ENCODE measurements at places on chromosomes 7 and 10. TPM values are rescaled to one million over a fixed set of nuclear protein-coding genes. Genes with fewer than 3 reads are reported as not detected.
A peak's percentile ranks its signal among the peaks of the same experiment; 100 is the strongest.

CYP2C19 gene
- not detected for total RNA-seq

DNA sequence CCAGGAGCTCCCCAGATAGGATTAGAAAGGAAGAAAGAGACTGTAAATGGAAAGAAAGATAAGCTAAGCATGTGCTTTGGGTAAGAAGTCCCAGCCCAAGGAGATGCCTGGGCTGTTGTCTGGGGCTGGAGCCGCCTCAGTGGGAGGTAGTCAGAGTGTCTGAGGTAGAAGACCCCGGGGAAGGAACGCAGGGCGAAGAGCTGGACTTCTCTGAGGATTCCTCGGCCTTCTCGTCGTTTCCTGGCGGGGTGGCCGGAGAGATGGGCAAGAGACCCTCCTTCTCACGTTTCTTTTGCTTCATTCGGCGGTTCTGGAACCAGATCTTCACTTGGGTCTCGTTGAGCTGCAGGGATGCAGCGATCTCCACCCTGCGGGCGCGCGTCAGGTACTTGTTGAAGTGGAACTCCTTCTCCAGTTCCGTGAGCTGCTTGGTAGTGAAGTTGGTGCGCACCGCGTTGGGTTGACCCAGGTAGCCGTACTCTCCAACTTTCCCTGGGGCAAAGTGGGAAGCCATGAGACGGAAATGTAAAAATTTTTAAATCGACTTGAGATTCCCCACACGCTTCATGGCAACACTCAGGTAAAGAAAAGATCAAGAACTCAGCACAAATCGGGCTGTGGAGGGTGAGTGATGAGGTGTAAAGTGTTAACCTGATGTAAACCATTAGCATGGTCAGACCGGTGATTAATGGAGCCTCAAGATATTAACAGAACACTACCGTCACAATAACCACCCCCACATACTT lies 1.3 kb downstream of the HOXA1 start:
- DNase-seq, result no peak

GRCh38 chr7:104993217-104993862 lies 20.7 kb upstream of the KMT2E start:
- no peak for DNase-seq

HEPACAM2 gene
- total RNA-seq, result 0.17 TPM

GRCh38 chr7:19296617-19297016 lies 151.4 kb upstream of the FERD3L start:
- no peak for DNase-seq

DNA sequence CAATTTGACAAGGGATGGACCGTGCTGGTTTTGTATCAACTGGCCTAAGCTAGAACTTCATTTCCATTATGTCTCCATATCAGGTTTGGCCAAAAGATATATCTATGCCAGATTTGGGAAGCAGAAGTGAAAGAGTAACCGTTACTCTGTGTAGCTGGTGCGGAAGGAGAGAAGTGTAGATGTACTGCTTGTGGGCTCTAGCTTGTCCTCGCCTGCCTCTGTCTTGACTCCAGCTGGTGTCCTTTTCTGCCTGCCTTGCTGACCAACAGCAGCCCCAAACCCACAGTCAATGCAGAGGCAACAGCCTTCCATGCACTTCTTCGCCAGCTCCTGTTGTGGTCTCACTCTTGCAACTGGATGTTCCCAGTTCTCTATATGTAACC lies 128.5 kb downstream of the KIF20B start:
- no peak for DNase-seq

GRCh38 chr7:73560109-73560835 lies 2.8 kb upstream of the BCL7B start:
- DNase-seq, result peak; percentile 63

RSPH10B gene
- not detected for total RNA-seq

TWIST1 gene
- total RNA-seq, result 2.3 TPM

- DNase-seq, result peak; percentile 20
Observed at GRCh38 chr7:144835155-144835611, 670 bp downstream of the TPK1 start.

CLEC2L gene
- total RNA-seq, result not detected

DENND11 gene
- total RNA-seq, result 10.2 TPM

OR6V1 gene
- not detected for total RNA-seq

DNA sequence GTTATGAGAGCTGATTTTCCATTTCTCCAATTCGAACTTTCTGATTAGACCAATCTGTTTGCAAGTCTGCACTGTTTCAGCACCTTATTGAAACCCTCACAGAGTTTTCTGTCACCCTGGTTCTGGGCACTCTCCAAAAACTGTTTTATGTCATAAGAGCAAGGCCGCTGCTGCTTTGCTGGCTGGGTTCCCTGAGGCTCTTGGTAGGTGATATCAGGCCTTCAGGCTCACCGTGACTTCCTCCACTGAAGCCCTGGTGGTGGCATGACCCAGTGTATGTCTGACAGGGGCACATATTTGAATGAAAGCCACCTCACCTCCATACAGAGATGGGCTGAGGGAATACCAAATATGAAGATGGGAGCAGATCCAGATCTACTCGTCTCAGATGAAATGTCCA lies 8.3 kb downstream of the RABGEF1 start:
- no peak for DNase-seq

RINT1 gene
- 15.8 TPM for total RNA-seq

GRCh38 chr10:43197834-43198681 lies 59.8 kb downstream of the CSGALNACT2 start:
- no peak for DNase-seq

DNA sequence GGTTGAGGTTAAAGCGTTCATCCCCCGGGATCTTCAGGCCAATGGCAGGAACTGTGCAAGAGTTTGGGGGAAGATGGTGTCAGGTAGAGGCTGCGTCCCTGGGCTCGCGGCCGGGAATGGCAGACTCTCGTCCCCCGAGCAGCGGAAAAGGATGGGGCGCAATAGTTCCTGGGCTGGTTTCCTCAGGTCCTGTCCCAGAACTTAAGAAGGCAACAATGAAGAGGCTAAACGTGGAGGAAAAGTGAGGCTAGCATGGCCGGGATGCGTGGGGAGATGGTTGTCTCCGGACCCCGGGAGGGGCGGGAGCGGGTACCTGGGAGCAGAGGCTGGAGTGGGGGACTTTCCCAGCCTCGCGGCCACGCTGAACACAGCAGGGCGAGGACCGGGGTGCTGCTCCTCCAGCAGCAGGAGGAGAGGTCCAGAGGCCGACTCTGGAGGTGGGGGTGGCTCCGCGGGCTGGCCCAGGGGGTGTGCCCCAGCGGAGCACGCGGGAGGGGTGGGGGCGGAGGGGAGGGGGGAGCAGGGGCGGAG lies 882 bp downstream of the IRF5 start:
- DNase-seq, result peak; percentile 30

DNA sequence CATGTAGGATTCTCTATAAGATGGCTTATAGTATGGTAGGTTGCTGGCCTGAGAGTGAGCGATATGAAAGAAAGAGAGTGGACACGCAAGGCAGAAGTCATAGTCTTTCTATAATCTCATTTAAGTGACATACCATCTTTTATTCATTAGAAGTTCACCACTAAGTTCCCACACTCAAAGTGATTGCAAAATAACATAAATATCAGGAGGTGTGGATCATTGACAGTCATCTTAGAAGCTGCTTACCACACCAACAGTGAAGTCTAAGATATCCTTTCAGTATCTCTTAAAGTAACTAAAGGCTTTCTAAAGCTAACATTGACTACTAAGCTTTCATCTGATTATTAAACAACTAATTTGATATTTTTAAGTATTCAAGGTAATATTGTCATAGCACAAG lies 36.9 kb upstream of the GNAI1 start:
- DNase-seq, result no peak

GRCh38 chr7:90824386-90825307 lies 228.5 kb downstream of the CDK14 start:
- peak; percentile 94 for DNase-seq

DNA sequence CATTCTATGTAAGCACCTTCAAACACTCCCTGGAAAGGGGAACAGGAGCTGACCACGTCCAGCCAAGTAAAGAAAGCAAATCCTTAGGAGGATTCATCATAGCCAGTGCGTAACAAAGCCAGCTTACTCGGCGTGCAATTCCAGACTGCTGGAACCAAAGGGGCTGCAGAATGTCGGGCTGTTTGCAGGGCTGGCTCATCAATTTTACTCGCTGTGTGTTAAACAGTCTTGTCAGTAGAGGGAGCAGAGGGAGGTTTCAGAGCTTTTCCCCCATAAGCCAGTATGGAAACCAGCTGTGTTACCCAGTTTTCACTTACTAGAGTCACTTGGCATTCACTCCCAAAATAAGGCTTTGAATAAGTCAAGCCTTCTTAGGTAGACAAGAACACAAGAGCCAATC lies 127.1 kb downstream of the KMT2E start:
- DNase-seq, result no peak

DNA sequence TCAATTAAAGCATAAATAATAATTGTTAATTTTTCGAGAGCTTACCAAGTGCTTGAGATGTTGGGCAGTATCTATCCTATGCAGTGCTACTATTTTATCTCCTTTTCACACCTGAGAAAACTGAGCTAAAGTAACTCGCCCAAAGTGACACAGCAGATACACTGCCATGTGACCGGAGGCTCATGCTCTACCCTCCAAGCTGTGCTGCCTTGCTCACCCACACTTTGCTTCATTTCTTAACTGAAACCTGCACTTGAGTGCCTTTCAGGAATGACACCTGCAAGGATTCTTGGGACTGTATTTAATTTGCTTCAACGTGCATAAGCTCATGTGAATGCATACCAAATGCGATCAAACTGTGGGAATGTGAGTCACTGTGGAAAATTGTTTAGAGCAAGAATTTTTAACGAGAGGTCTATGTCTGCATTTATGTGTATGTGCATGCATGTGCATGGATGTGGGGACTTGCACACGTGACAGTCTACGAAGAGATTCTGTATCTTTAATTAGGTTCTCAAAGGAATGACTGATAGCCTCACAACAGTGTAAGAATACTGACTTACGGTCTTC lies 119.2 kb downstream of the ADCYAP1R1 start:
- no peak for DNase-seq

DNA sequence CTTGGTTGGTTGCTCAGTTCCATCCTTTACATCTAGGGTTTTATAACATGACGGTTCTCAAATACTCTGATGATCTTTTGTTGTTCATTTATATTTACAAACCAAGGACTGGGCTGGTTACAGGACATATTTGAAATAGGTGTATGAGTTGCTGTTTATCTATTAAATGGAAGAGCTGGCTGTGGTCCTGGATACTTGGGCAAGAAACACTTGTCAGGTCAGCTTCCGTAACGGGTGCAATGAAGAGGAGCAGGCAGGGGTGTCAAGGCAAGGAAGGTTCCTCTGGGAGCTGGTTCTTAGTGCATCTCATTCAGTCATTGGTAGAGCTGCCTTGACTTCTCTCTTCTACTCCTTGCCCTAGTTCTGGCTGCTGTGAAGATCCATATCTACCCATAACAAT lies 4.8 kb upstream of the TMEM26 start:
- DNase-seq, result no peak

DNA sequence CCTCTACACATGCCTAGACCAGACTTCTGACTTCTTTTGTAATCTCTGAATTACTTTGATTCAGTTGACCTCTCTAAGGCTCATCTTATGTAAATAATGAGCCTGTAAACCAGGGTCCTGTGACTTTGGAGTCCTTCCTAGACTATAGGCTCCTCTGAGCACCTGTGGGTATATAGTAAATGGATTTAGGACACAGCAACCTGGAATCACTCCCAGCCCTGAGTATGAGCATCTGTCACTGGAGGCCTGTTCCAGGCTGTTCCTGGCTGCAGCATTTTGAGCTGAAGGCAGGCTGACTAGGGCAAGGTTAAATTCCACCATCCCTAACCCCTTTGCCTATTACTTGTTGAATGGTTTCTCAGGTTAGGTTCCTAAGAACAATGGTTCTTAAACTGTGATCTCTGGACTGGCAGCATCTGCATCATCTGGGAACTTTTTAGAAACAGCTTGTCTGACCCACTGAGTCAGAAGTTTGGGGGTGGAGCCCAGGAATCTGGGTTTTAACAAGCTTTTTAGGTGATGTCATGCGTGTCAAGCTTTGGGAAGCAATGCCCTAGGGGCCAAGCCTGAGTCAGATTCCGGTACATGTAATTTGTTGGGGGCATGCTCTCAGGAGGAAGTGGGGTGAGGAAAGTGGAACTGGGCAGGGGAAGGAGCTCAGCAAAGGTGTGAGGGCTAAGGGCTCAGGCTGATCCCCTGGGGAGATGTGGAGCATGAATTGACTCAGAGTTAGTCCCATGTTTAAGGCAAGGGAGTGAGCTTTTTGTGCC lies 28.2 kb downstream of the MINDY4 start:
- DNase-seq, result peak; percentile 99

DNA sequence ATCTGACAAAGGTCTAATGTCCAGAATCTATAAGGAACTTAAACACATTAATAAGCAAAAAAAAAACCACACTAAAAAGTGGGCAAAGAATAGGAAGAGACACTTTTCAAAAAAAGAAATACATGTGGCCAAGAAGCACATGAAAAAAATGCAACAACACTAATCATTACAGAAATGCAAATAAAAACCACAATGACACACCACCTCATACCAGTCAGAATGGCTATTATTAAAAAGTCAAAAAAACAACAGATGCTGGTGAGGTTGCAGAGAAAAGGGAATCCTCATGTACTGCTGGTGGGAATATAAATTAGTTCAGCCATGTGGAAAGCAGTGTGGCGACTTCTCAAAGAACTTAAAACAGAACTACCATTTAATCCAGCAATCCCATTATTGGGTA lies 119.0 kb downstream of the LMBR1 start:
- DNase-seq, result peak; percentile 12

- DNase-seq, result no peak
Observed at GRCh38 chr7:116698930-116699721, 27.1 kb downstream of the MET start.

DNA sequence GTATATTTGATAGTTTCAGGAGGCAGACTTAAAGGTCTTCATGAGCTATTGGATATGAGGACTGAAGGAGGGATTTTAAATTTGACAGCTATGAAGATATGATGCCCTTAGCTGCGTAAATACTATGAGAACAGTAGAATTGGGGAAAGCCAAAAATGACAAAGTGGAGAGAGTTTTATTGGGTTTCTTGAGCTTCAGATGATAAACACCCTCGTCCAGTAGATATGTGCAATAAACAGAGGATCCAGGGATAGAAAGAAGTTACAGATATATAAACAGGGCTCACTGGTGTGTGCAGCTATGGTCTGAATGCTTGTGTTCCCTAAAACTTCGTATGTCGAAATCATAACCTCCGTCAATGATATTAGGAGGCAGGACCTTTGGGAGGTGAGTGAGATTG lies 131.3 kb downstream of the INHBA start:
- DNase-seq, result no peak

GRCh38 chr10:113770346-113770745 lies 18.9 kb downstream of the PLEKHS1 start:
- no peak for DNase-seq

- DNase-seq, result peak; percentile 72
Observed at GRCh38 chr7:4745971-4746919, 29.2 kb upstream of the AP5Z1 start.

MOGAT3 gene
- total RNA-seq, result not detected

DNA sequence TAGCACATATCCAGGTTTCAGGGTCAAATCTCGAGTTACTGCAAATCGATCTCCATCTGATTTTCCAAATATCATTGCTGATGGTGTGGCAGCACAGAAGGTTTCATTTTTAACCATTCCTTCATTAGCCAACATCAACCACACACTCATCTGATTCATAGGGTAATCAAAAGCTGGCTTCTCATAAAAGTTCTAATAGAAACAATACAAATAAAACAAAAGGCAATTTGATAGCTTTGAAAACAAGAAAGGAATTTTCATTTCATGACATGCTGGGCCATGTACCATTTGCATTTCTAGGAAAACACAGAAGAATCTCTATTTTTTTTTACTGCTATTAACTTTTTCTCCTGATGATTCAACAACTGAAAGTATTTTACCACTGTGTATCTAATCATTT lies 147.7 kb upstream of the SLC26A5 start:
- peak; percentile 49 for DNase-seq

All from mammary epithelial cell (primary cell).